ENCODE measurements at places on chromosomes 2 and 18. TPM values are rescaled to one million over a fixed set of nuclear protein-coding genes. Genes with fewer than 3 reads are reported as not detected.

Gene SERPINB10
- not detected for total RNA-seq

Gene MBD5
- total RNA-seq, result 21.9 TPM

Gene TUBB8B
- not detected for total RNA-seq

Gene AFF3
- total RNA-seq, result 8.0 TPM

Gene ITGB6
- total RNA-seq, result 0.99 TPM

Gene LYG1
- total RNA-seq, result 0.58 TPM

Gene ZNF804A
- total RNA-seq, result not detected

Gene BOLL
- not detected for total RNA-seq

Gene FANCL
- 12.0 TPM for total RNA-seq

Gene RAB6C
- total RNA-seq, result 0.16 TPM

Gene NAT8
- total RNA-seq, result not detected

Gene STARD6
- not detected for total RNA-seq

Gene UPP2
- total RNA-seq, result not detected

Gene TSPYL6
- total RNA-seq, result 0.08 TPM

Gene STPG4
- total RNA-seq, result not detected

Gene DPP4
- 4.4 TPM for total RNA-seq

Gene SERPINB11
- total RNA-seq, result not detected

Gene GBX2
- not detected for total RNA-seq

Gene C1GALT1C1L
- 1.2 TPM for total RNA-seq

Gene POU3F3
- 0.11 TPM for total RNA-seq

Gene CBLN2
- not detected for total RNA-seq

Gene SPC25
- total RNA-seq, result 0.60 TPM

Gene TMEM247
- not detected for total RNA-seq

Gene MLPH
- 73.5 TPM for total RNA-seq

Gene PID1
- total RNA-seq, result 7.8 TPM

Gene SP9
- not detected for total RNA-seq

Gene ERFE
- 0.44 TPM for total RNA-seq

Gene NPPC
- total RNA-seq, result 3.0 TPM

Gene CDC42EP3
- total RNA-seq, result 81.9 TPM

Gene LYPD6
- 0.08 TPM for total RNA-seq

Gene GALR1
- total RNA-seq, result 0.05 TPM

Gene NT5DC4
- not detected for total RNA-seq

Gene SOX11
- total RNA-seq, result 0.93 TPM

Gene NT5C1B
- total RNA-seq, result not detected

Gene WNT10A
- total RNA-seq, result not detected

Gene LAPTM4A
- total RNA-seq, result 201 TPM

Gene FAP
- 0.71 TPM for total RNA-seq

Gene ZNF516
- 11.5 TPM for total RNA-seq

Gene FTCDNL1
- 2.7 TPM for total RNA-seq

Gene ERICH2
- 0.82 TPM for total RNA-seq

Gene DCDC2C
- not detected for total RNA-seq

Gene ST6GAL2
- total RNA-seq, result 0.41 TPM

Gene KANSL3
- total RNA-seq, result 31.7 TPM

Gene TM4SF20
- not detected for total RNA-seq

Gene CCDC74B
- total RNA-seq, result 0.44 TPM

Gene RAB17
- 4.5 TPM for total RNA-seq

Gene ARHGAP28
- 1.5 TPM for total RNA-seq

Gene CYP27C1
- 0.11 TPM for total RNA-seq

Gene CD226
- total RNA-seq, result 0.91 TPM

Gene TIGD1
- total RNA-seq, result 2.4 TPM

Gene SLC9A4
- total RNA-seq, result not detected

Gene FER1L5
- total RNA-seq, result 0.05 TPM

Gene CGREF1
- 0.80 TPM for total RNA-seq

Gene UGT1A8
- total RNA-seq, result not detected

Gene GALNT13
- 0.19 TPM for total RNA-seq

Gene REG3A
- not detected for total RNA-seq

Gene PUS10
- 5.5 TPM for total RNA-seq

Gene KCNG2
- total RNA-seq, result not detected
